SJCRH30 (cell line): ENCODE measurements at places on chromosomes 1 and 21. TPM values are rescaled to one million over a fixed set of nuclear protein-coding genes. Genes with fewer than 3 reads are reported as not detected.

GRCh38 chr1:178243119-178243518 is 149.2 kb downstream of the RASAL2 start:
- DNase-seq, result no peak
- H3K27ac ChIP-seq, result no peak overlapping the region
- no peak overlapping the region for H3K4me3 ChIP-seq
- H3K27me3 ChIP-seq, result no peaks in the 10 kb centered on the region

DNA sequence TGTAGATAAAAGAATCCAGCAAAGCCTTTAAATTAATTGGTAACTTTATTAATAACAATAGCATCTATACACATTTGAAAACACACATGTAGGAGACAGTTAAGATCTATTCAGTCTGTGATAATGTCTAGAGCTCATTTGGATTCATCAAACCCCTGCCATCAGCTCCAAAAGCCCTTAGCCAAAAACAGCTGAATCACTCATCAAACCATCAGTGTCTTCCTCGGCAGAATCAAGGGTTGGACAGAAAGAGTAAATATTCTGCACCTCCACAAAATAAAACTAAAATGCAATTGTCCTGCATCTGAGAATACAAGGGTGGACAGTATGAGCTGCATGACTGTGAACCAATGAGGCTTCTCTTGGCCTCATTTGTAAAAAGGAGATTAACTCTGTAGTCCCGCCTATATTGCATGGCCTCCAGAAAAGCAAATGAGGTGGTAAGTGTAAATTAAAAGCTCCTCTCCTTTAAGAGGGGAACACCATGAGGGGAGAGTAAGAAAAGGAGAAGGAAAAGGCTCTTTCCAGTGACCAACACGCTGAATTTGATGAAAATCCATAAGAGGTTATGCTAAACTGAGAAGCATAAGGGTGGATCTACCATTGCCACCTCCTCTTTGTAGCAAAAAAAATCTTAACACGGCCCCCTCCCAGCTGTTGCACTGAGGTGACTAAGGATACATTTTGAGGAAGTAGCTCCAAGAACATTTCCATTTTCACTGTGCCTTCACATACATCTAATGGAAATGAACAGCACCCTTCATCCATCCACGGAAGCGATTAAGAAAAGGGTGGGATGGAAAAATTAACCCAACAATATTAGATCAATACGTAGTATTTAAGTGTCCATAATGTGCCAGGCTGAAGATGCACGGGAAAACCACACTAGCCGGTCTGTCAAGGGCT is 14.7 kb upstream of the BOLA1 start:
- no peaks in the 10 kb centered on the region; the same call in 1 of the 2 replicates for H3K4me1 ChIP-seq
- H3K27ac ChIP-seq, result peak overlapping the region; percentile 98
- no peaks in the 10 kb centered on the region for H3K36me3 ChIP-seq
- peak overlapping the region; percentile 75 for H3K4me3 ChIP-seq
- H3K27me3 ChIP-seq, result no peaks in the 10 kb centered on the region; the same call in 1 of the 2 replicates
- DNase-seq, result peak; percentile 76

Gene GCSAML
- not detected in 2 replicates for total RNA-seq

Gene RSPO1
- total RNA-seq, result not detected in 2 replicates

Gene TPRG1L
- 20.0 and 21.1 TPM in 2 replicates for total RNA-seq

Gene OR2L2
- total RNA-seq, result not detected in 2 replicates

Gene COL8A2
- total RNA-seq, result 0.45 and 0.51 TPM in 2 replicates

Gene PNRC2
- 131 and 145 TPM in 2 replicates for total RNA-seq

DNA sequence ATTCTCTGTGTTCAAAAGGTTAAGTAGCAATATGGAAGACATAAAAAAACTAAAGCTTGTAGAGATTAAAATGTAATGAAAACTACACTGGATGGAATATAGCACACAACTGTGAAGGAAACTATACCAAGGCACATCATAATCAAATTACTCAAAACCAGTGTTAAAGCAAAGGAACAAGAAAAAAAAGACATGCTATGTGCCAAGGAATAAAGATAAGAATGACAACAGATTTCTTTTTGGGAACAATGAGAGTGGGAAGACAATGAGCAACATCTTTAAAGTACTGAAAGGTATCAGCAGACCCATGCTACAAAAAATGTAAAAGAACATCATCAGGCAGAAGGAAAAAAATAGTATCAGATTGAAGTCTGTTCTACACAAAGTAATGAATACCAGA is 157.8 kb downstream of the VPS13D start:
- DNase-seq, result no peak
- H3K27me3 ChIP-seq, result no peaks in the 10 kb centered on the region

Gene SPRR2B
- not detected in 2 replicates for total RNA-seq

- H3K4me3 ChIP-seq, result no peak overlapping the region
- no peaks in the 10 kb centered on the region for H3K36me3 ChIP-seq
- no peak for DNase-seq
- H3K27me3 ChIP-seq, result peaks cover 13% of the 10 kb centered on the region
- no peaks in the 10 kb centered on the region for H3K4me1 ChIP-seq
- no peak overlapping the region for H3K27ac ChIP-seq
Measured at GRCh38 chr1:1927751-1928150, 8.7 kb upstream of the TMEM52 start.

GRCh38 chr21:43900078-43900385 is 35.0 kb downstream of the AGPAT3 start:
- no peaks in the 10 kb centered on the region for H3K36me3 ChIP-seq
- H3K4me1 ChIP-seq, result no peaks in the 10 kb centered on the region

GRCh38 chr1:181208967-181209366 is 120.5 kb downstream of the IER5 start:
- H3K36me3 ChIP-seq, result no peaks in the 10 kb centered on the region
- H3K27me3 ChIP-seq, result peaks cover 4% of the 10 kb centered on the region; the same call in 1 of the 2 replicates
- H3K27ac ChIP-seq, result no peak overlapping the region
- no peaks in the 10 kb centered on the region for H3K4me1 ChIP-seq
- DNase-seq, result no peak

GRCh38 chr1:185816460-185816859 is 82.3 kb downstream of the HMCN1 start:
- H3K4me3 ChIP-seq, result no peak overlapping the region
- H3K4me1 ChIP-seq, result no peaks in the 10 kb centered on the region
- DNase-seq, result no peak
- H3K27ac ChIP-seq, result no peak overlapping the region
- no peaks in the 10 kb centered on the region for H3K36me3 ChIP-seq

- no peak overlapping the region for H3K4me3 ChIP-seq
- H3K27me3 ChIP-seq, result no peaks in the 10 kb centered on the region
- no peaks in the 10 kb centered on the region for H3K4me1 ChIP-seq
- no peak overlapping the region for H3K27ac ChIP-seq
- no peak for DNase-seq
Measured at GRCh38 chr1:40204856-40205255, 42.9 kb upstream of the TMCO2 start.

DNA sequence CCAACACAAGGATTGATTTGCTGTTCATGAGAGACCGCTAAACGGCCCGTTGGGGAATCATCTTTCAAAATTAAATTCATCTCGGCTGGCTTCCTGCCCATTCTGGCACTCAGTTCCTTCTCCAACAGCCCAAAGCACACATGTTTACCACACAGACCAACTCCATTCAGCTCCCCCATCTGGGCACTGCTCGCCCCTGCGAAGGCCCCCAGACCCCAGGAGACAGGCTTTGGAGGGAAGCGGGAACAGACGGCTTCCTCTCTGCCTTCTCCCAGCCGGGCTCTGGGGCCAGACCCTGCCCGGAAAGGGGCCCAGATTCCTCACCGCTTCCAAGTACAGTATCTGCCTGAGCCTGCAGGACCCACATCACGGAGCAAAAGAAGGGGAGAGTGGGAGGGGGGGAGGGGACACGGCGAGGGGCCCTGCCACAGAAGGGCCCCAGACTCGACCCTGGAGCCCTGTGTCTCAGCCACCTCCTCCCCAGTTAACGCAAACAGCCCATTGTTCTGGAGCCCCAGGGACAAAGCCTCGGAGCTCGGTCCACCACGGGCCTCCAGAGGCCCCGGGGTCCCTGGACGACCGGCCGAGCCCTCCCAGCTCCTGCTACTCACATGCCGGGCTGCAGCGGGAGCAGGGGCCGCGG is 660 bp downstream of the MEGF6 start:
- peaks cover 18% of the 10 kb centered on the region for H3K4me1 ChIP-seq
- H3K27me3 ChIP-seq, result peaks cover 44% of the 10 kb centered on the region
- H3K36me3 ChIP-seq, result no peaks in the 10 kb centered on the region
- H3K4me3 ChIP-seq, result no peak overlapping the region
- H3K27ac ChIP-seq, result no peak overlapping the region

- H3K36me3 ChIP-seq, result no peaks in the 10 kb centered on the region
- H3K4me3 ChIP-seq, result no peak overlapping the region
- no peak overlapping the region for H3K27ac ChIP-seq
- no peaks in the 10 kb centered on the region for H3K4me1 ChIP-seq
Measured at GRCh38 chr1:160724465-160725242, 13.0 kb upstream of the CD48 start.

GRCh38 chr1:57340334-57341070 is 83.4 kb downstream of the DAB1 start:
- H3K4me3 ChIP-seq, result no peak overlapping the region
- DNase-seq, result no peak
- no peaks in the 10 kb centered on the region for H3K27me3 ChIP-seq
- no peaks in the 10 kb centered on the region for H3K4me1 ChIP-seq
- H3K27ac ChIP-seq, result no peak overlapping the region

Gene VCAM1
- total RNA-seq, result 0.03 TPM in 1 of 2 replicates, not detected in the other

DNA sequence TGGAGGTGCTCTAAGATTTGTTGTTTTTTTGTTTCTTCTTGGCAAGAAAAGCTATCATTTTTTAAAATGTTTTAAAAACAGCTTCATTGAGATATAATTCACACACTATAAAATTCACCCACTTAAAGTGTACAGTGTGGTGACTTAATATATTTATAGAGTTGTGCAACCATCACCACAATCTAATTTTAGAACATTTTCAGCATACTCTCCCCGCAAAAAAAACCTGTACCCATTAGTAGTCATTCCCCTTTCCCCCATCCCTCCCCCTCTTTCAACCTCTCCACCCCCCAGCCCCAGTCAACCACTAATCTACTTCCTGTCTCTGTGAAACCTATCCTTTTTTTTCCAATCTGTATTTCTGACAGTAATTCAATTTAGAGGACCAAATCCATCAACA is 30.6 kb downstream of the ZC3H11B start:
- no peaks in the 10 kb centered on the region for H3K27me3 ChIP-seq
- no peak overlapping the region for H3K4me3 ChIP-seq
- no peak overlapping the region for H3K27ac ChIP-seq
- H3K36me3 ChIP-seq, result no peaks in the 10 kb centered on the region
- peaks cover 18% of the 10 kb centered on the region for H3K4me1 ChIP-seq

DNA sequence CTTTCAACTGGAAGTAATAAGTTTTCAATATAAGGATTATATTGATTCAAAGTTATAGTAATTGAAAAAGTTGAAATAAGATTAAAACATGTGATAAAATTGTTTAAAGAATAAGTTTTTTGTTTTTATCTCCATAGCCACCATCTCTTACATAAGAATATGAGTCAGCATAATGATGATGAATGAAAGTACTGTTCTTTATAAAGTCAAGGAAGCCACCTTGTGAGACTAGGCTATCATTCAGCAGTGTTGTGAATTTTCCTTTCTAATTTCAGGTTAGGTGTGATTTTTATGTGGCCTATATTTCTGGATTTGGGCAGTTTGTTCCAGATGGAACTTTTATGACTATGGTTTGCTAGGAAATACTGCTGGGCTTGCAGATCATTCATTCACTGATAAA is 22.4 kb upstream of the ASB17 start:
- no peak for DNase-seq
- no peaks in the 10 kb centered on the region for H3K36me3 ChIP-seq
- no peaks in the 10 kb centered on the region for H3K27me3 ChIP-seq
